ENCODE measurements at places on chromosomes 4 and X.

- no peak for DNase-seq
Measured at GRCh38 chr4:1753294-1753696, 32.0 kb downstream of the TACC3 start.

DNA sequence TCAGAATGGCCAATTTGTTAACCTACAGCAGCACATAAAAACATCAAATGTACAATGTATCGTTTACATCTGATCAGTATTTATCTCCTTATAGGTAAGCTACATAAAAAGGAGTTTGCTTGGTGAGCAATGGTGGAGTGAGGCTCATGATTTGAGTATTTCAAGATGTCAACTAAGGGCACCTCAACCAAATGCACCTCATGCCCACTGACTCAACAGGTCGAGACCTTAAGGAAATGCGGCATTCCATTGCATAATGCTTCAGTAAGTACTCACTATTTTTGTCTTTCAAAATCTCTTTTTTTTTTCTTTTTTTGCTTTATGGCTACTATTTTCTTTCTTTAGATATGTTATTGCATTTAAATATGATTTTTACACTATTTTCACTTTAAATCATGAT lies 181.0 kb upstream of the TLL1 start:
- DNase-seq = no peak

DNA sequence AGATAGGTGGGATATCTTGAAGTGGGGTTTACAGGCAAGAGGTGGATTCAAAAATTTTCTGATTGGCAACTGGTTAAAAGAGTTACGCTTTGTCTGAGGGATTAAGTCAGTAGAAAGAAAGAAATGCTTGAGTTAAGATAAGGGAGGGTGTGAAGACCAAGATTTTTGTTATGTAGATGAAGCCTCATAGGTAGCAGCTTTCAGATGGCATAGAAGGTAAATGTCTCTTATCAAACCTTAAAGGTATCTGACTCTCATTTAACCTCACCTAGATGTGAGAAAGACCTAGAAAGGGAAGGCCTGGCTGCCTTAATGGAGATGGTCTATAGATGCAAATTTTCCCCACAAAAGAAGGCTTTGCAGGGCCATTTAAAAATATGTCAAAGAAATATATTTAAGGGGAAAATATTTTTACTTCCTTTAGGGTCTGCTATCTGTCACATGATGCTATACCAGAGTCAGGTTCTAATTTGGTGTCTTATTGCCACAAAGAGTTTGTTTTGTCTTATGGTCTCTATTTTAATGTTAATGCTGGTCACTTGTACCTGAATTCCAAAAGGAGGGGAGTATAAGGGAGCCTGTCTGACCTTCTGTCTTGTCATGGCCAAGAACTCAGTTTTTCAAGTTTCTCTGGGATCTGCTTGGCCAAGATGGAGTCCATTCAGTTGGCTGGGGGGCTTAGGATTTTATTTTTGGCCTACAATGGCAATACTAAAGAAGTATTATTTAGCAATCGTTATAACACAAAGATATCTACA lies 699.1 kb upstream of the AMOT start:
- DNase-seq = no peak

DNA sequence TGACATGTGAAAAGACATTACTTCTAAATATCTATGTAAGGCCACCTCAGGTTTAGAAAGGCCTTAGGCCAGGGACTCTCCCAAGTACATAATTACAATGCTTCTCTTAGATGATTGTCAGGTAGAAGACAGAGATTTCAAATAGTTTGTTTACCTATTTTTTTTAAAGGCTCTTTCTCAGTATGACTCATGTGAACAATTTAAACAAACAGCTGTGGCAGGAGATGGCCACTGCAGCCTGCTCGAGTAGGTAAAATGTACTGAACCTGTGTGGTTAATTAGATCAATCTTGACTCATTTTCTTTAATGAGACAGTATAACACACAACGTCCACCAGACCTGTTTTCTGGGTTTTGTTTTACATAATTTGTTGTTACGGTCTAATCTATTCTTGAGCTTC lies 50.2 kb downstream of the LEF1 start:
- no peak for DNase-seq

GRCh38 chr4:101037249-101037648 lies 310.1 kb downstream of the PPP3CA start:
- DNase-seq = no peak

Measured in stimulated activated CD8-positive, alpha-beta memory T cell treated with anti-CD3 and anti-CD28 coated beads, Interleukin-4, amount 100 ng/mL, for 48 hours (primary cell).